Airway epithelial cell (primary cell): ENCODE measurements at places on chromosomes 6 and 20. TPM values are rescaled to one million over a fixed set of nuclear protein-coding genes. Genes with fewer than 3 reads are reported as not detected.

Gene FRK
- total RNA-seq: 2.7 and 3.7 TPM in 2 replicates

Gene GMPR
- total RNA-seq: 0.21 TPM in 1 of 2 replicates, not detected in the other

Gene DPPA5
- total RNA-seq: not detected in 2 replicates

Gene NRM
- total RNA-seq: 7.4 and 13.3 TPM in 2 replicates

Gene SLC13A3
- 3.2 and 3.3 TPM in 2 replicates for total RNA-seq

Gene GJE1
- total RNA-seq: not detected in 2 replicates

Gene CST2
- not detected in 2 replicates for total RNA-seq

Gene PNLDC1
- total RNA-seq: 0.14 TPM in 2 replicates

Gene OR2H1
- total RNA-seq: not detected in 2 replicates

Gene COL11A2
- total RNA-seq: 0.07 TPM in 1 of 2 replicates, not detected in the other

Gene ZBTB46
- total RNA-seq: 0.42 and 0.93 TPM in 2 replicates

Gene RBM12
- 28.3 and 37.2 TPM in 2 replicates for total RNA-seq

Gene LY6G5C
- total RNA-seq: 0.42 and 0.79 TPM in 2 replicates

Gene PHF1
- total RNA-seq: 12.5 and 17.6 TPM in 2 replicates

Gene NAPB
- 2.9 and 4.9 TPM in 2 replicates for total RNA-seq

Gene MTRF1L
- 7.6 and 8.7 TPM in 2 replicates for total RNA-seq

Gene PROKR2
- total RNA-seq: not detected in 2 replicates

Gene HDGFL1
- total RNA-seq: not detected in 2 replicates

Gene CRISP2
- not detected in 2 replicates for total RNA-seq

Gene PRR18
- total RNA-seq: 0.14 TPM in 1 of 2 replicates, not detected in the other

Gene QKI
- total RNA-seq: 55.1 and 58.7 TPM in 2 replicates

Gene PDRG1
- total RNA-seq: 13.0 and 18.0 TPM in 2 replicates

Gene TPD52L1
- total RNA-seq: 102 and 114 TPM in 2 replicates

Gene VSTM2L
- total RNA-seq: 23.7 and 34.2 TPM in 2 replicates

Gene LY6G6D
- total RNA-seq: not detected in 2 replicates

Gene WFDC6
- total RNA-seq: not detected in 2 replicates

Gene EPHA7
- total RNA-seq: not detected in 2 replicates

Gene SAMD5
- 0.37 and 0.56 TPM in 2 replicates for total RNA-seq

Gene TAF4
- total RNA-seq: 9.9 and 13.5 TPM in 2 replicates

Gene TNFAIP3
- total RNA-seq: 7.4 and 10.4 TPM in 2 replicates

Gene LST1
- not detected in 2 replicates for total RNA-seq

Gene NCR2
- total RNA-seq: not detected in 2 replicates
